ENCODE measurements at places on chromosomes 6 and 20.

GRCh38 chr6:32960563-32960962 lies 7.7 kb upstream of the HLA-DMA start:
- DNase-seq: no peak

DNA sequence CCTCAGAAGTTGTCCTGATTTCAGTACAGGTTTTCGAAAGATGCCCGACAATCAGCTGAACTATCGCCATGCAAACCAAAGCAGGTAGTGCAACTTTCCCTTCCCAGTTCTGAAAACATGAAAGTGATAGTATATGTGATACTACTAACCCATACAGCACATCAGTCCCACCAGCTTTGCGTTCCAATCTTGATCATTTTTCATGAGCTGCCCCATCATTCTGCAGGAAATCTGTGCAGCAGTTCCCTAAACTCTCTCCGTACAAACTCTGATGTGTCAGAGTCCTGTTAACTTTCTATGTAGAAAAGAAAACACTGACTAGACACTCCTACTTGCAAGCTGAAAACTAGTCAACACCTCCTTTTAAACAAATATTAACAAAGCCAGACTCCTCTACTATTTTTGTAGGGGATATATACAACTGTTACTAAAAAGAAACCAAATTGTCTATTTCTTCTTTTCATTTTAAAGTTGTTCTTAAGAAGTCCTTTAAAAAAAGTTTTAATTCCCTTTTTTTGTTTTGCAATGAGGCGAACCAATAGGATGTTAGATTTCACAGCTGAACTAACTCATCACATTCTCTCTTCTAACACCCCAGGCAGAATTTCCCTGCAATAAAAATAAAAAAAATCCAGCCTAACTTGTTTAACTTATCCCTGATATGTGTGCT lies 99.6 kb upstream of the DST start:
- no peak for DNase-seq

GRCh38 chr6:154931711-154932424 lies 63.2 kb upstream of the TIAM2 start:
- DNase-seq: peak; percentile 60

DNA sequence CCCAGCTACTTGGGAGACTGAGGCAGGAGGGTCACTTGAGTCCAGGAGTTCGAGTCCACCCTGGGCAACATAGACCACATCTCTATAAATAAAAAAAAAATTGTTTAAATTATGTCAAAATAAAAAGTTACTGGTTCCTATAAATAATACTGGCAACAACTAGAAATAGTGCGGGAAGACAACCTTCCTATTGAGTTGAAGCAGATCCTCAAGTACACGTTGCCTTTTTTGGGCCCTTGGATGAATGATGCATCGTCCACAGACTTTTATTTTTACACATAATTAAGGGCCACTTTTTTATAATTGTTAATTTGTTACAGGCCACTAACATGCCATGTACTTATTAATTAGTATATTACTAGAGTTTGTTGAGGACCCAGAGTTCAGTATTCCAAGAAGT lies 31.1 kb downstream of the KIZ start:
- DNase-seq: no peak

DNA sequence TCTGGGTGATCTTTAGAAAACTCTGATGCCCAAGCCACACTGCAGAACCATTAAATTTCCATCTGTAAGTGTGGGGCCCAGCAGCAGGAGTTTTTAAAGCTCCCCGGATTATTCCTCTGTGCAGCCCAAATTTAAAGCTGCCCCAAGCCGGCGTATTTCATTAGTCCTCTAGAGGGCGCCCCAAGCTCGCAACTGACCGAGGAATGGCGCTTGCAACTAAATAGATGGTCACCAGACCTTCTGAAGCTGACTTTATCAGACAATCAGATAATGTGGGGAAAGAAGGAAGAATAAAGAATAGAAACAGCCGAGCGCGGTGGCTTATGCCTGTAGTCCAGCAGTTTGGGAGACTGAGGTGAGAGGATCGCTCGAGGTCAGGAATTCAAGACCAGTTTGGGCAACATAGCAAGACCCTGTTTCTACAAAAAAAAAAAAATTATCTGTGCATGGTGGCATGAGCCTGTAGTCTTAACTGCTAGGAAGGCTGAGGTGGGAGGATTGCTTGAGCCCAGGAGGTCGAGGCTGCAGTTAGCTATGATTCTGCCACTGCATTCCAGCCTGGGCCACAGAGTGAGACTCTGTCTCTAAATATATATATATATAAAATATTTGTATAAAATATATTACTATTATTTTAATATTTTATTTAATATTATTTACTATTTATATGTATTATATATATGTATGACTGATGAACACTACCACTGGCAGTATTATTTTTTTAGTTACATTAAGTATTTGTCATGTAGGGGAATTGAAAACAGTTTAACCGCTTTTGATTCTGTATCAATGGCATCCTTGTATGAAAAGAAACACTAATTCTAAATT lies 56.0 kb downstream of the OTOR start:
- no peak for DNase-seq
